ENCODE measurements at places on chromosomes 6 and 20. TPM values are rescaled to one million over a fixed set of nuclear protein-coding genes. Genes with fewer than 3 reads are reported as not detected.

DNA sequence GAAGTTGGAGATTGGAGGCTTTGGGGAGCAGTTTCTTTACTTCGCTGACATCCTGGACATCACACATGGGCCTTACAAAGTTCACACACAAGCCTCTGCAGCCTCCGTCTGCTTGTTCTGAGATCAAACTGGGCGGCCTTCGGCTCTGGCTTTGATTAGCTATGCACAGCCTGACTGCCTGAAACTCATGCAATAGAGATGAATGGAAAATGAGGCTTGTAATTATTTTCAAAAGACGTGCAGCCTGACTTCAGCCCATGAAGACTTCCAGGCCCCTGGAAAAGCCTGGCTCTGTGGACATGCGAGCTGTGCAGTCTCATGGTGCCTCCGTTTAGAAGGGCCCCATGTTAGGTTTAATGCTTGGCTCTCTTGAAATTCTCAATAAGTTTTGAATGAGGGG is 480.5 kb upstream of the SULF2 start:
- no peak for DNase-seq

GRCh38 chr6:128141932-128142331 is 241.1 kb upstream of the THEMIS start:
- DNase-seq, result no peak

- no peak for DNase-seq
Observed at GRCh38 chr6:143406673-143407072, 43.8 kb downstream of the ADAT2 start.

DNA sequence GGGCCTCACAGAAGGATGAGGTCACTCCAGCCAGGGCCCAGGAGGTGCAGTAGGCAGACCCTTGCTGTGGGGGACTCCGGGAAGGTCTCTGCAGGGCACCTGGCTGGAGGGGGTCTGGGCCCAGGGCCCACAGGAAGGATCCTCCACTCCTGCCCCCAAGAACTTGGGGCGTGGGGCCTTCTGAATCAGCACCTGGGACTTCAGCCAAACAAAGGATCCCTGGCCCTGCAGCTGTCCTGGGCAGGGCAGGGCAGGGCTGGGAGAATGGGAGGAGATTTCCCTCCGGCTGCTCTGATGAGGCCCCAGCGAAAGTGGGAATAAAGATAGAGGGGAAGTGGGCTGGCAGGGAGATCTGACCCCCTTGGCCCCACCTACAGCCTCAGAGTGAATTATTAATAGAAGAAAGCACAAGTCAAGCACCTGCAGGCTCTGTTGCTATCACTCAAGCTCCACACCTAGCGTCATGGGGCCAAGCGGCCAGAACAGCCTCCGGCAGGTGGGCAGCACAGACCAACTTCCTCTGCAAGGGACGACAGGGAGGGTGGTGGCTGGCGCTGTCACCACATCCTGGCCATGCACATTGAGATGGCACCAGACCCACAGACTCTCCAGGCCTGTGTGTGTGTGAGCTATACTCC is 61.6 kb upstream of the MRPS10 start:
- DNase-seq, result no peak

DNA sequence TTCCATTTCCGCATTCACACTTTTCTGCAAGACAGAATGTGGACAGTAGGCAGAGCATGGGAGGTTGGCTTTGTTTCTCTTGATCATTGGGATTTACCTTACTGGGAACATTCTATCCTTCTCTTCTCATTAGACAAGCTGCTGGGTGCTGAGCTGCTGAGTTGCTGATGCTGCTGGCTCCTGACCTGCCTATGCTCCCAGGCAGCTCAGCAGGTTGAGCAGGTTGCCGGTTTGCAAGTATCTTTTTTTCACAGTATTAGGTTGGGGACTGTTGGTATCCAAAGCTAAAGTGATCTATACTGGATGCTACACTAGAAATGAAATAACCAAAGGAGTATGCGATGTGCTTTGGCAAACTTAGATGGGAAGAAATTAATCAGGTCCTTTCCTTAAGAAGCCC is 23.7 kb upstream of the ADGRF4 start:
- DNase-seq, result no peak

TRIM10 gene
- total RNA-seq, result 0.22 TPM

LHFPL5 gene
- total RNA-seq, result not detected

HCK gene
- total RNA-seq, result 1.4 TPM

All from WTC11 (cell line).